H1 (cell line): ENCODE measurements at places on chromosomes 12 and 14. TPM values are rescaled to one million over a fixed set of nuclear protein-coding genes. Genes with fewer than 3 reads are reported as not detected.
A peak's percentile ranks its signal among the peaks of the same experiment; 100 is the strongest.

The OR6C2 gene
- total RNA-seq: not detected in 2 replicates

The SDR9C7 gene
- not detected in 2 replicates for total RNA-seq

The PLA2G1B gene
- not detected in 2 replicates for total RNA-seq

The CFAP54 gene
- total RNA-seq: 0.17 and 0.42 TPM in 2 replicates

The KCNK13 gene
- 0.48 and 0.69 TPM in 2 replicates for total RNA-seq

The SETD1B gene
- 17.7 and 17.8 TPM in 2 replicates for total RNA-seq

DNA sequence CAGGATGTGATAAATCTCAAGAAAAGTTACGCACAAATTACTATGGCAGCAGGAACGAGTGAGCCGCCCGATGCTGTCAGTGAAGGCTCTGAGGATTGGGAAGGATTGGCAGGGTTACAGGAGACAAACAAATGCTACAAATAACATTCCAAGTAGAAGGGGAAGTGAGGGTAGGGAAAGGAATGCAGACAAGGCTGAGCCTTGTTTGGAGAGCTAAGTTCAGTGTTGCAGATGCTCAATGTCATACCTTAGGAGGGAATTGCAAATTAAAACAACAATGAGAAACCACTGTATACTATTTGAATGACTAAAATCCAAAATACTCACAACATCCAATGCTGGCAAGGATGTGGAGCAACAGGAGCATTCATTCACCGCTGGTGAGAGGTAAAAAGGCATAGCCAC is 1.3 kb downstream of the CLEC9A start:
- no peak for DNase-seq

- DNase-seq: no peak
Measured at GRCh38 chr12:69873429-69873828, 48.4 kb downstream of the MYRFL start.

GRCh38 chr14:50008562-50008961 is 107.8 kb downstream of the VCPKMT start:
- DNase-seq: no peak

- no peak for DNase-seq
Measured at GRCh38 chr12:26250801-26251200, 55.4 kb downstream of the SSPN start.

GRCh38 chr12:105365231-105365630 is 34.7 kb downstream of the C12orf75 start:
- no peak for DNase-seq

GRCh38 chr14:72752034-72752412 is 141.9 kb downstream of the DPF3 start:
- DNase-seq: no peak

- peak; percentile 39 for DNase-seq
Measured at GRCh38 chr12:45170456-45171042, 45.3 kb upstream of the ANO6 start.

DNA sequence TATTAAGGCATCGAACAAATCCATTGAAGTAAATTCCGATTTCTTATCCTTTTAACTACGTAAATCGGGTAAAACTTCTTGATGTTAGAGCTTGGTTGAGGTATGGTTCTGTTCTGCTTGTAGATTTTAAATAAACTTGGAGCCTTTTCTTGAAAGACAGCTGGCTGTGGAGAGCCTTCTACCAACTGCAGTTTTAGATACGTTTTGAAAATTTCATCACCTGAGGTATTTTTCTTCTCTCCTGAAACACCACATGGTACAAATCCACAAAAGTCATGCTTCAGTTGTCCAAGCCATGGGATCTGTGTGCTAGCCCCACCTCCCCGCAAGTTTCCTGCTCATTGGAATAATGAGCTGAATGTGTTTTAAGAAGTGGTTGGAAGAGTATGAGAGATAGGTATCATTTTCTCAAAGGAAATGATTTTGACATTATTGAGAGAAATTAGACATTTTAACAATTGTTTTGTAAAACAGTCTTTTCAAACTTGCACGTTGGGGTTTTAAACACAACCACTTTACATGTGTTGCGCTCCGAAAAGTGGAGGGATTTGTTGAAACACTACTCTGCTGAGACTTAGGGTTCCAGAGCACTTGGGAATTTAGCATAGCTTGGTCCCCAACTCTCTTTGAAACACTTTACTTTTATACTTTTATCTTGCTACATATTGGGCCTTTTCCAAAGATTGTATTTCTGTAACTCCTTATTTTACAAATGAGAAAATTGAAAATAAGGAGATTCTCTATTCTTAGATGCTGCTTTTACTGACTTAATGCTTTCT is 1.4 kb downstream of the PPM1A start:
- no peak for DNase-seq

DNA sequence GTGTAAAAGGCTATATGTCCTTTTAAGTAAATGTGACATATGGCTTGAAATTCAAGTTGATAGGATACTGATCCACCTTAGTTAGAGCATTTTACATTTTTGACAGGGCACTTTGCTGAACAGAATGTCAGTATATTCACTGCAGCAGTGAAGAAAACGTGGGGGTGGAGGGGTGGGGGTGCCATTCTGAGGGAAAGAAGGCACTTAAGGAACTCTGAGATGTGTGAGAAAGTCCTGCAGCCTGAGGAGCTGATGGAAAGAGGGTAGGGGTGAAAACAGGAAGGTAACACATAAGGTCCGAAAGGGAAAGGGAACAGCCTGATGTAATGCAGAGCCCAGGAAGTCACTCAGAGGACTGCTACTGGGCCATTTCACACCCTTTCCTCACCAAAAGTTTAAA is 265.5 kb upstream of the GRIP1 start:
- no peak for DNase-seq

- DNase-seq: no peak
Measured at GRCh38 chr12:15732341-15733061, 56.7 kb downstream of the EPS8 start.

DNA sequence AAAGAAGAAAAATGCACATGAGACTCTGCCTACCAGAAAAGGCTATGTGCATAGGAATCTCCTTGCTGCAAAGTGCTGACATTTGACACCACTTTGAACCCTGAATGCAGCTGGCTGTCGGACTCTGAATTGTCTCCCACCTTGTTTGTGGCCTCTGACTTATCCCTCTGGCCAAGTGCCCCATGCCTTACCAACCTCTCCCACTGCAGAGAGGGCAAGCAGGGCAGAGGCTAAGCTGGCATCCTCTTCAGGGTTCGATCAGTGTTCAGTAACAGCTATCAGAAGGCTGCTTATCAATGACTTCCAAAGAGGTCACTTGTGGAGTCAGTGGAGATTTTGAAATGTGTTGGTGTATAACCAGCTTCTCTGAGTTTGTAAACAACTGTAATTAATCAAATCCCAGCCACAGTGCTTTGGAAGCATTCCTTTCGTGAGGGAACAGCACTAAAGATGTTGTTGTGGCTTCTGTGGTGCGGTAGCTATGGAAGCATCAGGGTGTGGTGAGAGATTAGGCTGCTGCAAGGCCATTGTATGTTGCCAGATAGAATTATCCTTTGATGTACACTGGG is 22.6 kb upstream of the BMP4 start:
- DNase-seq: no peak

DNA sequence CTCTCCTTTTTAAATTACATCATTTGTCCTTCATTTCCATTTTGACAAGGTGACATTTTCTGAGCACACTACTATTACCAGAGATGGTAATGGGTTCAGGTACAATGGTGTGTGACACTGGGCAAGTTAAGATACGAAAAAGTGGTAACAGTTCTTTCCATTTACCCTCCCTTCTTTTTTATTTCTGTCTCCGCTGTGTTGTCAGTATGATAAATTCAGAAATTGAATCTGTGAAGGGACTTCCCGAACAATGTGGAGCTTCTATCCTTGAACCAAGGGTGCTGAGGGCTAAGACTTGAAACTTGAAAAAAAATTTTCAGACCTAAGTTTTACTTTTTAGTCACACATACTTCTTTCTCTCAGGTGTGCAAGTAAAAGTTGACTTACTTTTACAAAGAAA is 103.7 kb downstream of the ERC1 start:
- DNase-seq: no peak

GRCh38 chr12:117189725-117190209 is 503 bp downstream of the FBXO21 start:
- peak; percentile 60 for DNase-seq

DNA sequence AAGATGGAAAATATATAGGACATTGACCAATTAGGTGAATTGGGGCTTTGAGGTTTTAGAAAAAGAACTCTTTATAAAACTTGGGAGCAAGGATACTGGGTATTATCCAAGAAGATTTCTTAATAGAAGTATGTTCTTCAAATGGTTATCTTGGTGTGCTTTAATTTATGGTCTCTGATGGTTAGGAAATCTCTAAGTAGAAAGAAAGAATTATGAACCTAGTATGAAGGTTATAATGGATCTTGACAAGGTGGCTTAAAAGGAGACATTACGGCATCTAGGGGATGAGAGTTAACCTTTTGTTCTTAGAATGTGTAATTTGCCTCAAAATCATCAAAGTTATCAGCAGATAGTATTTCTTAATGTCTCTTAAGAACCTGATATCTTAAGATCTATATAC is 210.4 kb upstream of the PRICKLE1 start:
- DNase-seq: no peak

DNA sequence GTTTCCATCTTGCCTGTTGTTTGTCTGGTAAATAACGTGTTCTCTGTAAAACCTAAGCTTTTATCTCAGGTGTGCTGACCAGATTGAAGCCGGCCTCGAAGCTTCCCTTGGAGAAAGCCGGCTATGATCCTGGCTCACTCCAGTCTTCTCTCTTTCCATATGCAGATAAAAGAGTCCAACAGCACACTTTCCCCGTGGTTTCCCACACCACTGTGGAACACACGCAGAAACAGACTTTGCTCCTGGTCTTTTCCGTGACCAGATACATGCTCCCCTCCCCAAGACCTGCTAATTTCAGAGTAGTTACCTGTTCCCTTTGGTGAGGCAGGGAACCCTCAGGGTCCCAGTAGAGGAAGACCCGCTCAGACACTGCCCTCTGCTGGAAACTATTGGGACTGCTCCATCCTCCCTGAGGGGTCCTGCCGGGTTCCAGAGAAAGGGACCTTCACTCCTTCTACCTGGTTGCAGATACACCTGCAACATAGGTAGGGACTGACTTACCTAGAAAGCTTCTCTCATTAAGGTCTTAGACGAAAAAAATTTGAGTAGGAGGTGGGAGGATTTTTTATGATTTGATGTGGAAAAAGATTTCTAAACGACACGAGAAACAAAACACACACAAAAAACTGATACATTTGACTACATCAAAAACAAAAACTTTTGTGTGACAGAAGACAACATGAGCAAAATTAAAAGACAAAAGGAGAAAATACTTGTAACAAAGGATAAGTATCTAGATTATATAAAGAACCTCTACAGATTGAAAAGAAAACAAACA is 415.4 kb upstream of the CCDC196 start:
- peak; percentile 58 for DNase-seq

DNA sequence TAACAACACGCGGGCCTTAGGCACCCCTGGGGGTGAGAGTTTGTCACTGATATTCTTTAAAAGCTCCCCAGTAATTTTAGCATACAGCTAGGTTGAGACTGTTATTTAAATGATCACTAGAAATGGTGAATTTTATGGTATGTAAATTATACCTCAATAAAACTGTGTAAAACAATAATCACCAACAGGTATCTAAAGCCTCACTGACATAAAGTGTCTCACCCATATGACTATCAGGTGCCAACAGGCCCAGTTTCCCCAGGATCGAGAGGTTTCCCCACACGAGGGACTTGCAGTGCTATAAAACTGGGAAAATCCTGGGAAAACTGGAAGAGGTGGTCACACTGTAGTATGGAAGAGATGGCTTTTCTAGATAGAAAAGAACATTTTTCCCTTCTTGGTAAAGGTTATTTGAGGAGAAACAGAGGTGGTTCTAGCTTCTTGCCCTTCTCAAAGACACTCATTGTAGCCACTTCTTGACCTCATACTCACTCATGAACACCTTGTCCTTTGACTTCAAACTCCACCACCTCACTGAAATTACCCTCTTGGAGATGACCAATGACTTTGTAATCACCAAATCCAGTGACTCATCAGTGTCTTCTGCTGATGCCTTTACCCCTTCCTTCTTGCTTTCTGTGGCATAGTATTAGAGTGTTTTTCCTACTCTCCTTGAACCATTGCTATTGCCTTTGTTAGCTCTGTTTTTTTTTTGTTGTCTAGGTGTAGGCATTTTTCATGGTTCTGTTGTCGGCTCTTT is 24.8 kb upstream of the NUBPL start:
- DNase-seq: no peak
